ENCODE measurements at places on chromosomes 3 and 15. TPM values are rescaled to one million over a fixed set of nuclear protein-coding genes. Genes with fewer than 3 reads are reported as not detected.
A peak's percentile ranks its signal among the peaks of the same experiment; 100 is the strongest.

- no peak for DNase-seq
Observed at GRCh38 chr3:138461246-138461645, 26.8 kb downstream of the ESYT3 start.

- no peak for DNase-seq
Observed at GRCh38 chr3:50583897-50584296, 14.6 kb downstream of the HEMK1 start.

DNA sequence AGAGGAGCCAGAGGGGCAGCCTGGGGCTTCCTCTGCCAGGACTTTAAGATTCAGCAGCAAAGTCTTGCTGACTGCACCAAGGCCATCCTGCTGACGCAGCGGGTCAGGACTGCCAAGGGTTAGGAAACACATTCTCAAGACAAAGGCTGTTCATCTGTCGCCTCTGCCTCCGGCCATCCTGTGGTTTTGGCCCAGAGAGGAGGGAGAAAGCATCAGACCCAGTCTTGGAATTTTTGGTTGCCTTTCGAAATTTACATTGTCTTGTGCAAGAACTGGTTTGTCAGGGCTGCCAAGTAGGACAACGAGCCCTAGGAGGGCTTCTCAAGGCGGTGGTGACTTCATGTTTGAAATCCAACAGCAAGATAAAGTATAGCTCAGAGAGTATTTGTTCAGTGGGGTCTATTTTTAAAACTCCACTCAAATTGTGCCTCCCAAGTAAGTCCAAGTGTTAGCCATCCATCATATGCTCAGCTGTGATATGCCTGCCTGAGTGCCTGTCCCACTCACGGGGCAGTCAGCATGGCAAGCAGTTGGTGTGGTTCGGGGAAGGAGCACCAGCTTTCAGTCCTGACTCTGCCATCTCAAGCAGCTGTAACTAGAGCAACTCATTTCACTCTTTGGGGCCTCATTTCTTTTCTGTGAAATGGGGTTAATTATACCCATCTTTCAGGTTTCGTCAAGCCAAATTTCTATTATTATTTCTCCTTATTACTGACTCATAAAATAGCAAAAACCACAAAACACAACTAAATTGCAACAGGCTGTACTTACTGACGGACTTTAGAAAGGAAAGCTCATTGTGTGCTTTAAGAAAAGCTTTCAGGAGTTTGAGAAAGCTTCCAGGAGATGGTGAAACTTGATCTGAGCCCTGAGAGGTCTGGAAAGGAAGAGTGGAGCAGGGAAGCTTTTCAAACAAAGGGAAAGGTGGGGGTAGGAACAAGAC lies 42.4 kb upstream of the RHO start:
- DNase-seq, result no peak

FOXB1 gene
- total RNA-seq, result 0.53 TPM

GRCh38 chr15:80310776-80311175 lies 58.8 kb upstream of the CTXND1 start:
- DNase-seq, result no peak

DNA sequence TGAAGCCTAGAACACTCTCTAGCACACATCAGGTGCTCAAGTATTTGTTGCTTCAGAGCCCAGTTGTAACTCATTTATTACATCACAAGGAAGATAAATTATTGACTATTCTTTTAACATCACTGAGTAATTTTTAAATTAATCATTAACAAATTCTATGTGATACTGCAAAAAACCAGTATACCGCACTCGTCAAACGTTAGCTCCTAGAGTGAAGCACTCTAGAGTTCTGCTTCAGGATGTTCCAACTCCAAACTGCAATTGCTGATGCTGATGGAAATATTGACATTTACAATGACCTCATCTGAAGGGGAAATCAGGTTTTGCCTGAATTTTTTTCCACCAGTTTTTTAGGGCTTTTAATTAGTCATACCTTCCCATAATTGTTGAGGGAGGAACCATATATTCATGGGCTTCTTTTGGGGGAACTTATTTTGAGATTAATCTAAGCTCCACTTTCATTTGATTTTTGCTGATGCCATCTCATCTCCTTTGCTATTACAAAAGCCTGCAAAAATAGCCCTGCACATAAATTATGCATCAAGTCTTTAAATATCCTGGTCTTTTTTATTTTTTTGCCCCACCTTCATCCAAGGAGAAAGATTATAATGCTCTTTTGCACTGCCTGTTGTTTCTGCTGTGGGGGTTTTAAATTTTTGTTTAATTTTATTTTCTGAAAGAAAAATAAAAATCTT lies 123.0 kb upstream of the STAC start:
- no peak for DNase-seq

PGBD4 gene
- 2.3 TPM for total RNA-seq

ACVR2B gene
- 5.7 TPM for total RNA-seq

DNA sequence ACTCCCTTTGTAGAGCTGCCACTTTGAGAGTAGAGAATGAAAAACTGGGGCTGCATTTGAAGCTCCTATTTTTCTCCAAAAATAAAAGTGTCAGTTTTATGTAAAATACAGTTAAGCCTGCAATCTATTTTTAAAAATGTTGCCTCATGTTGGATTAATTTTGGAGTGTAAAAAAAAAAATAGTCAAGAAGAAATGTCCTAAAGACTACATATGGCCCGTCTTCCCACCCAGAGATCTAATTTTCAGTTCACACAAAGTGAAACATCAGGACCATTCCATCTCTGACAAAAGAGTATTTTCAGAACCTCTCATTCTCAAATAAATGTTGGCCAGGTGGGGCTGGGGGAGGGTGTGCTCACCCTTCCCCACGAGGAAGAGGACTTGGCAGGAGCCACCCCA lies 62.7 kb downstream of the HHLA2 start:
- no peak for DNase-seq

GRCh38 chr15:99145005-99145404 lies 40.1 kb downstream of the SYNM start:
- no peak for DNase-seq

PP2D1 gene
- total RNA-seq, result not detected

DNA sequence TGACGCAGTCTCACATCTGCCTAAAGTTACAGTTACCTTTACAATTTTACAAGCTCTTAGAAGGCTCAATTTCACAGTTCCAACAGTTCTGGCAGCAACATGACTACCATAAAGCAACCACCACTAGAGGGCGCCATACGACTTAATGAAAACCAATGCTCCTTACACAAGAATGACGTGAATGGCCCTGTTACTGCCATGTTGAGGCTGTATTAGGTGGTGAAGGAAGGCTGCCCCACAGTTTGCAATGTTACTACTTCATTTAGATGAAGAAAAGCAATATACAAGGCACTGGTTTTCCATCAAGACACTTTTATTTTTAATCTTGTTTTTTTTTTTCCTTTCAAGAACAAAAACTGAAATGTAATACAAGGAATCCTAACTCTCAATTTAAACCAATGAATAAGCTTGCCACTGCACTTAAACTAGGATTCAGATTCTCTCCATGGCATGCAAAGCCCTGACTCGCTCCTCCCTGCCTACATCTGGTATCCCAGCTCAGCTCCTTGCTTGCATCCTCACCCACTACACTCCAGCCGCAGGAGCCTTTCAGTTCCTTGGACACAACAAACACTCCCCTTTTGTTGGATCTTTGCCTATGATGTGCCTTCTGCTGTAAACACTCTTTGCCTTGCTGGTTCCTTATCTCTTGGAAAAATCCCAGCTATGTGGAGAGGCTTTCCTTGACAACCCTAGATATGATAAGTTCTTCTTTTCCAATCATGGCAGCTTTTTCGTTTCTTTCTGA lies 270.7 kb downstream of the GBE1 start:
- DNase-seq, result peak; percentile 88

GRCh38 chr3:188720636-188721035 lies 451.1 kb upstream of the TPRG1 start:
- DNase-seq, result no peak

Measured in activated CD4-positive, alpha-beta T cell treated with anti-CD3 and anti-CD28 coated beads for 36 hours (primary cell).